Stimulated activated CD4-positive, alpha-beta T cell treated with anti-CD3 and anti-CD28 coated beads, Interleukin-2, amount 100 ng/mL, for 4 hours (primary cell): ENCODE measurements at places on chromosomes 13 and 19.

GRCh38 chr13:21060338-21061028, 903 bp downstream of the LATS2 start:
- DNase-seq, result no peak

- DNase-seq, result no peak
These were observed 47.4 kb downstream of the COG3 start for GRCh38 chr13:45512098-45512496.

DNA sequence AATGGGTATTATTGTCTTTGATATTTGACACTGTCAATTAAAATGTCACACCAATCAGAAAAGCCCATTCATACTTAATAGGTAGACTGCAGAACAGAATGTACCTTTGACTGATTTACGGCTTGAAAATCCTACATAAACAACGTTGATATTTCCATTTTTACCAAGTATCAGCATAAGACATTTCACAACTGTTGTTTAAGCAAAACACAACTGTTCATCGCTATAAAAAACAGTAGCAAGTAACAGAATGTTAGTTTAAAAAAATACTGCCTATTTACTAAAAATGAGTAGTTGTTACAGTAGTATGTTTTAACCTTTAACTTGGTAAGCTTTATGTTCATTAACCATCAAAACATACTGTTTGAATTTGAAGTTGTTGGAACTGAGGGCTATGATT, 1096.6 kb downstream of the PCDH17 start:
- DNase-seq, result no peak

DNA sequence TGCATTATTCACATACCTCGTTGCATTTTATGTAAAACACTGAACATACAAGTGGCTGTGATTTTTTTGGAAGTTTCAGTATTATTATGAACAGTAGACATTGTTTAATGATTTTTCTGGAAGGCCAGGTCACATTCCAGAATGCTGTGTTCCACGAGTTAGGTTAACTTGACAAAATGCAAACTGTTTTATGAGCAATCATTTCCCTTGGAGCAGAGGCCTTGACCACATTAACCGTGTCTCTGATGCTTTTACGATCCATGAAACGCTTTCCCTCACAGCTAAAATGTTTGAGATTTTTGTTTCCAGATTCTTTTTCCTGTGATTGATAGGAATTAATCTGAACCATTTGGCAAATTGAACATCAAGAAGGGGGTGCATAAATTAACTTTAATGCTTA, 57.8 kb downstream of the MBNL2 start:
- no peak for DNase-seq

- DNase-seq, result no peak
These were observed 30.7 kb downstream of the ZNF844 start for GRCh38 chr19:12095111-12095790.

GRCh38 chr19:13004273-13004672, 9.0 kb downstream of the NFIX start:
- DNase-seq, result no peak

- DNase-seq, result no peak
These were observed 75.9 kb downstream of the RAB20 start for GRCh38 chr13:110485604-110486003.

DNA sequence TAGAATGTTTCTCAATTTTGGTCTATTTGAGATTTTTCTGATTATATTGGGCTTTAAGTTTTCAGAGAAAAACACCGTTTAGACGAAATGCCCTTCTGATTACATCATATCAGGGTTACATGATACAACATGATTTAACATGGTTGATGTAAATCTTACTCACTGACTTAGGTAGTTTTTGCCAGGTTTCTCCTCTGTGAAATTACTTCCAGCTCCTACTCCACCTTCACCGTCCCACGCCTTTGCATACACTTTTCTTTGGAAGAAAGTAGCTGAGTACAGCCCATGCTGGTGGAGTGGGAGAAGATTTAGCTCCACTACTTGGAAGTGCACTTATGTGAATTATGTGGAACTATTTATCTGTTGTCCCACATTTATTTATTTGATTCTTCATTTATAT, 433.2 kb upstream of the KLHL1 start:
- no peak for DNase-seq

- DNase-seq, result no peak
These were observed 41.8 kb downstream of the UGGT2 start for GRCh38 chr13:96011291-96011872.

- DNase-seq, result no peak
These were observed 25.4 kb downstream of the PCDH9 start for GRCh38 chr13:67204764-67205163.

DNA sequence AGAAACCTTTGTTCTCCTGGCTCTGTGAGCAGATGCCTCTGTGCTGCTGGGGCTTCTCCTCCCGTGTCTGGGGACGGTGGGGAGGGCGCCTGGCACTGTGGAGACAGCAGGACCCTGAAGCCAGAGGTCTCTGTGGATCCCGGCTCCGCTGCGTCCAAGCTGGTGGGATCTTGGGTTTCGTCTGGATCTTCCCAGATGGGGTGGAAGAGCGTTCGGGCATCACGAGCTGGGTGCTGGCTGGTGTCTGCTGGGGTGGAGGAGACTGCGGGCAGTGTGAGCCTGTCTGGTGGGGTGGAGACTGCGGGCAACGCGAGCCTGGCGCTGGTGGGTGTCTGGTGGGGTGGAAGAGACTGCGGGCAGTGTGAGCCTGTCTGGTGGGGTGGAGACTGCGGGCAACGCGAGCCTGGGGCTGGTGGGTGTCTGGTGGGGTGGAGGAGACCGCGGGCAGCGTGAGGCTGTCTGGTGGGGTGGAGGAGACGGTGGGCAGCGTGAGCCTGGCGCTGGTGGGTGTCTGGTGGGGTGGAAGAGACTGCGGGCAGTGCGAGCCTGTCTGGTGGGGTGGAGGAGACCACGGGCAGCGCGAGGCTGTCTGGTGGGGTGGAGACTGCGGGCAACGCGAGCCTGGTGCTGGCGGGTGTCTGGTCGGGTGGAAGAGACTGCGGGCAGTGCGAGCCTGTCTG, 5.6 kb downstream of the TEX29 start:
- no peak for DNase-seq

- DNase-seq, result no peak
These were observed 375.6 kb downstream of the COG6 start for GRCh38 chr13:40031031-40031430.

- no peak for DNase-seq
These were observed 304 bp downstream of the TSPAN16 start for GRCh38 chr19:11296264-11296663.

GRCh38 chr13:36353001-36353400, 6.8 kb upstream of the SPART start:
- no peak for DNase-seq

DNA sequence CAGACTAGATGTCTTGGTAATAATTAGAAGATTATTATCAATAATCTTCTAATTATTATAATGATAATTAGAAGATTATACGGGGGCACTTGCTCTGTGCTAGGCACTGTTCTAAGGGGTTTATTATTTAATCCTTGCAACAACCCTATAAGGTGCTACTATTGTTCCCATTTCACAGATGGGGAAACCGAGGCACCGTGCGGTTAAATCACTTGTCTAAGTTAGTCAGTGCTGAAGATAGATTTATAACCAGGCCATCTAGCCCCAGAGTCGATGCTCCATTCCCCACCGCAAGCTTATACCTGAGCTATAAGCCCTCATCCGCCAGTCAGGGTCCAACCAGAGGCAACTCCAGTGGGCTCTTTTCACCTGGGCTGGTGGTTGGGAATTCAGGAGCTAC, 2.0 kb upstream of the ACP7 start:
- no peak for DNase-seq

GRCh38 chr13:106593132-106593531, 25.2 kb upstream of the ARGLU1 start:
- no peak for DNase-seq

DNA sequence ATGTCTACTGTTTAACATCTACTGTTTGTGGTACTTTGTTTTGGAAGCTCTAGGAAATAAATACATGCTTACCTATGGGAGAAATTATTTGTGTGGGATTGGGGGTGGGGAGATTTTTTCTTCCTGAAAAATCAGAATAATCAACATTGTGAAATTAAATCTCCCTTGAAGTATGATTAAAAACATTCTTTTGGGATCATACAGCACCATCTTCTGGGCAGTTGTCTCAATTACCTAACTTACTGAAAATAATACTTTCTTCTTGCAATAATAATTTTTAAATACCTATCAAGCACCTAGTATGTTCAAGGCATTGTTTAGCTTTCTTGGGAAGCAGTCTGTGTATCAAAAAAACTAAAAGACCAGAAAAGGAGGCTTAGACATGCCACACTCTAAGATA, 576.5 kb upstream of the ARGLU1 start:
- DNase-seq, result no peak

- DNase-seq, result no peak
These were observed 164.6 kb downstream of the ABCC4 start for GRCh38 chr13:95136638-95137037.

DNA sequence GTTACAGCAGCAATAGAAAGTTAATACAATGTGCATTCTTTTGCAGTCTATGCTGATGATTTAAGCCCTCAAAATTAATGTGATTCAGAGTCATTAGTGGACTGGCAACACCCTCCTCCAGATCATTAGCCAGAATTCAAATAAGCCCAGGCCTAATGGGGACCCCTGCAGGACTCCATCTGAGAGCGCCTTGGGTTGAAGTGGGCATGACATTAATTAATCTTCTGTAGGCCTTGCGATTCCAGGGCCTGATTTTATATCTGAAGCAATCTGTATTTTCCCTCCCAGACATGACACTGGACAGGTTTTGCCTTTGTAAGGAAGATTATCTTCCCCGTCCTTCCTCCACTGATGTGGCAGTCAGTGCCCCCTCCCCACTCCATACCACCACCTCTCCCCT, 442.9 kb downstream of the FOXO1 start:
- no peak for DNase-seq

DNA sequence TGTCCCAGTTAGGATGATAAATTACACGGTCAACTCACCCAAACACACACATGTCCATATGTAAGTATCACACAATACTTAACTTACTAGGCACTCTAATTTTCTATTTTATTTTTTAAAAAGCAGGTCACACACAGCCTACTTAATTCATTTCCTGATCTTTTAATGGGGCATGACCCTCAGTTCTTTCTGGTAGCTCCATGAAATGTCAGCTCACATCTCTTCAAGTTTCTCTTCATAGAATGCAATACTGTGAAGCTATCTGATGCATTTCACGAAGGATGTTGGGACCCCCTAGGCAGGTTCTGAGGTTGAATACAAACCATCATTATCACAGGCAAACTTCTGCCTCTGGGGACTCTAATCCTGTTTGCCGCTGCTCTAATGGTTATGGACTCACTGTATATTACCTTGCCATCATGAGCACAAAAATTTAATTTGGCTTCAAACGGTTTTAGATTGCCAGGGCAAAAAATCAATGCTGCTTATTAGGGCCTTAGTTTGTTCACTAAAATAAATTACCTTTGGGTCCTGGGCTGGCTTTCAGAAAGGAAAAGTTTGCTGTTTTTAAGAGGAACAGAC, 16.1 kb upstream of the DHRS12 start:
- DNase-seq, result no peak

- DNase-seq, result no peak
These were observed 712.1 kb downstream of the PCDH9 start for GRCh38 chr13:66518068-66518467.

GRCh38 chr19:51347209-51347928, 5.4 kb upstream of the VSIG10L start:
- no peak for DNase-seq

- DNase-seq, result no peak
These were observed 44.4 kb upstream of the SPATA13 start for GRCh38 chr13:24116131-24116530.

DNA sequence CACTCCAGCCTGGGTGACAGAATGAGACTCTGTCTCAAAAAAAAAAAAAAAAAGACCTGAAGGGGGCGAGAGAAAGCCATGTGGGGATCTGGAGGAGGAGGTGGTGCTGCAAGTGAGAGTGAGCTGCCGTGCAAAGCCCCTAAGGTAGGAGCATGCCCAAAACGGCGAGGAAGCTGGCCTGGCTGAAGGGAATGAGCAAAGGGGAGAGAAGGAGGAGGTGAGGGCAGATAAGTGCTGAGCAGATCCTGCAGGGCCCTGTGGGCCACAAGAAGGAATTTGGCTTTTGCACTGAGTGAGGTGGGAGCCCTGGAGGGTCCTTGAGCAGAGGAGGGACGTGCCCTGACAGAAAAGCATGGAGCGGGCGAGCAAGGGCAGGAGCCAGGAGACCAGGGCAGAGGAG, 19.4 kb upstream of the ADGRE5 start:
- DNase-seq, result no peak

DNA sequence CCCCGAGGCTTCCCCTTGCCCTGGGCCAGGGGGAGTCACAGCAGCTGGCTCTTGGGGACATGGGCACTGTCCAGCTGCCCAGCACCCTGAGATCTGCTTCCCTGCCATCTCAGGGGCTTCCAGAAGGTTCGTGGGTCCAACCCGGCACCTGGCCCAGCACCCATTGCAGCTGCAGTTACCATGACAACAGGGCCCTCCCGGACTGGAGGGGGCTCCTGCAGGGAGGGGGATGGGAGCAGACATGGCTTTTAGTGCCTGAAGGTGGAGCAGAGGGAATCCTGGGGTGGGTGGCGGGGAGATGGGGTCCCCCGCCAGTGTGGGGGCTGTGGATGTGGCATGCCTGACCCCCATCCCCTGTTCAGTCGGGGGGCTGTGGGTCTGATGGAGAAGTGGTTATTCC, 14.7 kb downstream of the PIN1 start:
- no peak for DNase-seq

DNA sequence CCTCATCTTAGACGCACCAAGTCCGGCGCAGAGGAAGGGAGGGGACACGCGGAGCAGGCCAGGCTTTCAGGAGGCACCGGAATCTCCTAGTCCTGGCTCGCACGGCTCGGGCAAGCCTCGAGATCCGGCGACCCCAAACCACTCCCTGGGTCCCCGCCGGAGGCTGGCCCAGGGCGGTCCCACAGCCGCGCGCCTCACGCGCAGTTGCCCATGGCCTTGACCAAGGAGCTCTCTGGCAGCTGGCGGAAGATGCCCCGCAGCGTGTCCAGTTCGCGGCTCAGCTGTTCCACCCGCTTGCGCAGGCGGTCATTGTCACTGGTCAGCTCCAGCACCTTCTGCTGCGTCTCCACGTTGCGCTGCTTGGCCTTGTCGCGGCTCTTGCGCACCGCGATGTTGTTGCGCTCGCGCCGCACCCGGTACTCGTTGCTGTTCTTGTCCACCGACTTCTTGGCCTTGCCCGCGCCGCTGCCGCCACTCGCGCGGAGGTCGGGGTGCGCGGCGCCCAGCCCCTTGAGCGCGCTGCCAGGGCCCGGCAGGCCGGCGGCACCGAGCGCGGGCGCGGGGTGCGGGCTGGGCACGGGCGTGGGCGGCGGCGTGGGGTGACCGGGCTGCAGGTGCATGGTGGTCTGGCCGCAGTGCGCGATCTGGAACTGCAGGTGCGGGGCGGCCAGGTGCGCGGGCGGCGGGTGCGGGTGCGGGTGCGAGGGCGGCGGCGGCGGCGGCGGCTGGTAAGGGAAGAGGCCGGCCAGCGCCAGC, 1.0 kb downstream of the CEBPA start:
- no peak for DNase-seq

GRCh38 chr19:42397263-42398166, 7.4 kb upstream of the CNFN start:
- no peak for DNase-seq

DNA sequence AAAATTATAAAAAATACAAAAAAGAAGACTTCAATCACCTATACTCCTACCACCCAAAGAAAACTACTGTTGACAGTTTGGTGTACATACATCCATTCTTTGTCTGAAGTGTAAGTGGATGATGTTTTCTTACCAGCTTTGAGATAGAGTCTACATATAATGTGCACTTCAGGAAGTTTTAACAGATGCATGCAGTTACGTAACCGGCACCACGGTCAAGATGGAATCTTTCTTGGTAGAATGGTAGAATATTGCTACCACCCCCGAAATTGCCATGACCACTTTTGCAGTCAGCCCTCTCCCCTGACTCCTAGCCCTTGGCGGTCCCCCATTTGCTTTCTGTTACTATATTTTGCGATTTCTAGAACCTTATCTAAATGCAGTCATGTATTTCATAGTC, 1.4 kb downstream of the CUL4A start:
- DNase-seq, result no peak
